Activated T-cell treated with anti-CD3 and anti-CD28 coated beads for 48 hours (primary cell): ENCODE measurements at places on chromosomes 6 and 20.

GRCh38 chr6:128310451-128310850, 209.9 kb downstream of the PTPRK start:
- DNase-seq = no peak

GRCh38 chr6:83463886-83464285, 33.0 kb upstream of the ME1 start:
- no peak for DNase-seq

DNA sequence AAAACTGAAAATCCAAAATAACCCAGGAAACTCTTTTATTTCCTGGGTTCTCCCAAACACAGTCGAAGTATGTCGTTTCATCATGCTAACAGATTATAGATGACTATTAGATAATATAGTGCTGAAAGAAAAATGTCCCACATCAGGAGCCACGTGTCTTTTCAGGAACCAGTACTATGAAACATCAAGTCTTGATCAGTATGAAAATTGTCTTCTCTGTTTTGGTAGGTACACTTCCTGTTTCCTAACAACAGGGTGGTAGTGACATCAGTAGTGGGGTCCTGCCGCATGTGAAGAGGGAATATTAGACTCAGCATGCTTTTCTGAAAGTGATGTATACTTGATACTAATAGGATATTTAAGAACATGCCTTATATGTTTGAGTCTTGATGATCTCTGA, 136.7 kb downstream of the HIVEP1 start:
- no peak for DNase-seq

GRCh38 chr20:46696791-46697279, 7.6 kb upstream of the TP53RK start:
- no peak for DNase-seq

GRCh38 chr6:164243949-164244348, 829.4 kb downstream of the QKI start:
- DNase-seq = no peak

DNA sequence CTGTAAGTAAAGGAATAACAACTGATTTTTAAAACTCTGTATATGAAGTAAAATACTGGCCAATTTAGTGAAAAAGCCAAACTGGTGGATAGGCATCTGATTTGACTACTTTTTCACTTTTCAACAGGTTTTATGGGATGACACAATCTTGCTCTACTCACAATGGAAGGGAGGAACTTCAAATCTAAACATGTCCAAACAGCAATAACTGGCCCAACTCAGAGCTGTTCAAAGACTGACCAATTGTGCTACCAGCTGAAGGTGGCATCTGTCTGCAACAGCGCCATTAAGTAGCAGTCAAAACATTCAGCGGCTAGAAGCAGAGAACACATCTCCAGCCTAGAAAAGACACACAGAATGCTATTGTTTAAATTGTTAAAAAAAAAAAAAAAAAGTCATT, 44.6 kb downstream of the SESN1 start:
- DNase-seq = no peak

DNA sequence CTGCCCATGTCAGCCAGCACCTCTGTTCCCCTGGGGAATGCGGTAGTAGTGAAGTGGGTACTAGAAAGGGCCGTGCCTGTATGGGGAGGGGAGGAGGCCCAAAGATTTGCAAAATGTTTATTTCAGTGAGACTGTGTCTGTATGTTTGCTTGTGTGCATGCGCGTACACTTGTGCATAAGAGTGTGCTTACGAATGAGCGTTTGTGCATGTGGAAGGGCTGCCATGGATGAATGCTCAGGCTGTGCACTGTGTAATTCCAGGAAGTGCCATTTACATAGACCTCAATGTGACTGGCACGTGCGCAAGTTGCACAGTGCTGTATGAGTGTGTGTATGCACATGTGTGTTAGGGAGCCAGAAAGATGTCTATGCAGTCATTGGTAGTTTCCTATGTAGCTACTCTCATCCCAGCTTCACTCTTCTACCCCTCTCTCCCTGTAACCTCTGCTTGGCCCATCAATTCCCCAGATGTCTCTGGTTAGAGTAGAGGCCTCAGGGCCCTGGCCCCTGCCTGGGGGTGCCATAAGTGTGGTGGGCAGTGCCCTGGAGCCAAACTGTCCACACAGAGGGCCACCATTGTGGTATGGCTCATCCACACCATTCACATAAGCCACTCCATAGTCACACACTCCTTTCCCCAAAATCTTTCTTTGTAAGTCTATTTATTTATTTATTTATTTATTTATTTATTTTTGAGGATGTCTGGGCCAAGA, 26.8 kb upstream of the SLC22A7 start:
- DNase-seq = no peak

DNA sequence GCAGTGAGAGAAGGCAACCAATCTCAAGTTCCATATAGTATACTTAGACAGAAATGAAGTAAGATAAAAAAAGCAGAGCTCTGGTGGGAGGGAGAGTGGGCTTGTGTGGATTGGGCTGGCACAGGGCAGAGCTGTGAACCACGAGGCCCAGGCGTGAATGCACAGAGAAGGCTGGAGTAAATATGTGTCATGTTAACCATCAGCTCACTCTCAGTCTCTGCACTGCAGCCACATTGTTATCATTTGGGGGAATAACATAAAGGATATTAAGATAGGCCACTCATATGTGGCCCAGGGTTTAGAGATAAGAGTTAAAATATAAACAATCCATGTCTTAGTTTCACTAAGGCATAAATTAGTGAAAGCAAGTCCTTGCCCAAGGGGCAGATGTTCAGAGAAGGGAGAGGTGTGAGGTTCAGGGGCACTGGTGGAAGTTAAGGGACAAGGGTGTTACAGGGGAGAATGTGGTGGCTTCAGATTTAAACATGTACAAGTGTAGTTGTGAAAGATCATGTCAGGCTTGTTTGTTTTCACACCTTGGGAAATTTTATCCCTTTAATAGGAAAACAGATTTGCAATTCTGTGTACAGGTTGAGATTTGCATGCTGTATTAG, 14.4 kb downstream of the GMPR start:
- no peak for DNase-seq

GRCh38 chr6:153816366-153816765, 222.7 kb upstream of the OPRM1 start:
- DNase-seq = no peak

DNA sequence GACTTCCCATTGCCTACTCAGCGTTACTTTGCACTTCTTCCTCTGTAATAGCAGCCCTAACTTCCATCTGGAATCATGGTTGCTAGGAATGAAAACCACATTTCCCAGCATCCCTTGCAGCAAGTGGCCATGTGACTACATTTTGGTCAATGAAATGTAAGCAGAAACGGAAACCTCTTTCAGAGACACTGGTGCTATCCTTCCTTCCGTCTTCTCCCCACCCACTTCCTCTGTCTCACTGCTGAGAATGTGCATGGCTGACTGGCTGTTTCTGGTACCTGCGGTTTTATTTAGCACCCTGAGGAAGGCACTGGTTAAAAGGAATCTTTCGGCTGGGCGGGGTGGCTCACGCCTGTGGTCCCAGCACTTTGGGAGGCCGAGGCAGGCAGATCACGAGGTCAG, 107.4 kb downstream of the SCML4 start:
- DNase-seq = peak; percentile 64

GRCh38 chr20:17304774-17305173, 77.9 kb downstream of the PCSK2 start:
- DNase-seq = no peak

DNA sequence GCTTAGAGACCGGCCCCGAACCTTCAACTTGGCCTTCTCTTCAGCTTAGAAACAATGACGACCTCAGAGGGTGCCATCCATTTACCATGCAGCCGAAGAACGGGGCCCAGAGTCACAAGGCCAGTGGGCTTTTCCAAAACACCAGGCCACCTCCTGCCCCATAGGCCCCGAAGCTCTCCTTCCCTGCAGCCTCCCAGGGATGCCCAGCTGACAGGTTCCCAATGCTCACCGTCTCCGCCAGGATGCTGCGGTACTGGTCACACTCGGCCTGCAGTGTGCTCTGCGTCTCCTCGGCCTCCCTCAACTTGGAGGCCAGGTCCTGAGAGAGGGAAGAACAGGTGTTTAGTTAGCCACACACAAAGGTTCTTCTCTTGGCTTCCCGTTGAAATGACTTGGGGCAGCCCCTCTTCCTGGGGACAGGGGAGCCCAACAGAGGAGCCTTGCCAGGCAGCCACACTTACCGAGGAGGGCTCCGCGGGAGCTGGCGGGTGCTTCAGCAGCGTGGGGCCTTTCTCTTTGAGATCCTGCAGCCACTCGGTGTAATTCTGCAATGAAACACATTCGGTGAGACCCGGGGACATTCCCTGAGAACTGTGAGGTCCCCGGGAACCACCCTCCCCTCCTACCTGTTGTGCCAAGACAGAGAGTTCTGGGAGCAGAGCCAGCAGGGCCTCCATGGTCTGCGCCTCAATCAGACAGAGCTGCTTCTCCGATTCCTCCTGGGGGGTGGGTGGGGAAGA, 51.5 kb downstream of the DSTN start:
- DNase-seq = no peak

- DNase-seq = no peak
These were observed at the start of gene IPCEF1 for GRCh38 chr6:154356690-154357089. Gene IPCEF1, minus strand, starts transcription at chr6:154356803. Its CDS starts 90,856 bp downstream, at chr6:154265947.

DNA sequence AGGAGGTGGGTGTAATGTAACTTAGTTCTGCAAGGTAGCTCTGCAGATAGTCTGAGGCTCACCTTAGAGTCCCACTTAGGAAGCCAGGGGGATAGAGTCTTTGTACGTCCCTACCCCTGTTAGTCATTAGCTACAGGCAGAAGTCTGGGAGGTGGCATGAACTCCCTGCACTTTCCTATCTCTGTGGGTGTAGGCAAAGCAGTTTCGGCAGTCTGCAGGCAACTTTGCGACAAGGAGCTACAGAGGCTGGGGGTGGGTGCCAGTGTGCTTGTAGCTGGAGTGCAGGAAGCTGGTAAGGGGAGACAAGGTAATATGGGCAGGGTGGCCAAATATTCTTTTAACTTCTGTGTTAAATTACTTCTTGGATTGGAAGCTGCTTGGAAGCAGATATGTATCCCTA, 45.7 kb downstream of the NKAIN2 start:
- DNase-seq = no peak

GRCh38 chr6:158569036-158569435, 9.1 kb downstream of the TMEM181 start:
- DNase-seq = no peak

- DNase-seq = no peak
These were observed 29.3 kb upstream of the EMILIN3 start for GRCh38 chr20:41395667-41396664.

- no peak for DNase-seq
These were observed 105.3 kb downstream of the CEBPB start for GRCh38 chr20:50295762-50296449.

DNA sequence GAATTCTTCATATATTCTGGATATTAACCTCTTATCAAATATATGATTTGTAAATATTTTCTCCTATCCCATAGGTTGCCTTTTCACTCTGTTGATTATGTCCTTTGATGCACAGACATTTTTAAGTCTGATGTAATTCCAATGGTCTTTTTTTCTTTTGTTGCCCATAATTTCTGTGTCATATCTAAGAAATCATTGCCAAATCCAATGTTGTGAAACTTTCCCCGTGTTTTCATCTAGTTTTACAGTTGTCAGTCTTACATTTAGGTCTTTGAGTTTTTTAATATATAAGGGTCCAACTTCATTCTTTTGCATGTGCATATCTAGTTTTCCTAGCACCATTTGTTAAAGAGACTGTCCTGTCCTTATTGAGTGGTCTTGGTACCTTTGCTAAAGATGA, 111.5 kb downstream of the SESN1 start:
- DNase-seq = no peak

GRCh38 chr6:35259948-35260590, 534 bp downstream of the ZNF76 start:
- DNase-seq = peak; percentile 73

GRCh38 chr6:38632490-38632889, 7.2 kb downstream of the BTBD9 start:
- DNase-seq = no peak

GRCh38 chr6:52155791-52156576, 30.2 kb upstream of the IL17A start:
- DNase-seq = no peak

DNA sequence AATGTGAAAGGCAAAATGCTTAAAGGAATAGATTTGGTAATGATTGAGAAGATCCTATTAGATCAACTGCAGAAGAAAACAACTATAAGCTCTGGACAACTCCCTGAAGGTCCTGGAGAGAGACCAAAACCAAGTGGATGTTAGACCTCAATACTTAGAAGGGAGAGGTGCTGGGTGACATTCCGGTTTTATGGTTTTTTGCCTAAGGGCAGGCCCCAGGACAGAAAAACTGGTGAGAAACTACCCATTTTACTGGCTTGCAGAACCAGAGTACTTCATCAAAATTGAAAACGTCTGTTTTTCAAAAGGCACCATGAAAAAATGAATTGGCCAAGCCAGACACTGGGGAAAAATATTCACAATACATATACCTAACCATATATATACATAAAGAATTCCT, 26.3 kb downstream of the SAMHD1 start:
- DNase-seq = no peak

- DNase-seq = peak; percentile 20
These were observed 1.0 kb downstream of the TRERF1 start for GRCh38 chr6:42450477-42451332.

DNA sequence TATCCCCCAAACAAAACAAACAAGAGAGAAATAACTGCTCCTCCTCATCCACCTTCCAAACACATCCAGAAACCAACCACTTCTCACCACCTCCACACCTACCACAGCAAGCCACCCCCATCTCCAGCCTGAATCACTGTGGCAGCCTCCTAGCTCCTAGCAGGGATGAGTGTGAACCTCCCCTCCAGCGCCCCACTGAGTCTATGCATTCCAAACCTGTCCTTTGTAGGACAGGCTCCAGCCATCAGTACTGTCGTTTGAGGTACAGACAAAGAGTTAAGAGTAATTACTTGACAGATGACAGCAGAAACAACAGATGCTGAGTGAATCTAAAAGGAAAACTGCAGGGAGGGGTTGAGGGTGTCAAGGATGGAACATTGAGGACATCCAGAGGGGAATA, 2.4 kb downstream of the METTL24 start:
- no peak for DNase-seq

DNA sequence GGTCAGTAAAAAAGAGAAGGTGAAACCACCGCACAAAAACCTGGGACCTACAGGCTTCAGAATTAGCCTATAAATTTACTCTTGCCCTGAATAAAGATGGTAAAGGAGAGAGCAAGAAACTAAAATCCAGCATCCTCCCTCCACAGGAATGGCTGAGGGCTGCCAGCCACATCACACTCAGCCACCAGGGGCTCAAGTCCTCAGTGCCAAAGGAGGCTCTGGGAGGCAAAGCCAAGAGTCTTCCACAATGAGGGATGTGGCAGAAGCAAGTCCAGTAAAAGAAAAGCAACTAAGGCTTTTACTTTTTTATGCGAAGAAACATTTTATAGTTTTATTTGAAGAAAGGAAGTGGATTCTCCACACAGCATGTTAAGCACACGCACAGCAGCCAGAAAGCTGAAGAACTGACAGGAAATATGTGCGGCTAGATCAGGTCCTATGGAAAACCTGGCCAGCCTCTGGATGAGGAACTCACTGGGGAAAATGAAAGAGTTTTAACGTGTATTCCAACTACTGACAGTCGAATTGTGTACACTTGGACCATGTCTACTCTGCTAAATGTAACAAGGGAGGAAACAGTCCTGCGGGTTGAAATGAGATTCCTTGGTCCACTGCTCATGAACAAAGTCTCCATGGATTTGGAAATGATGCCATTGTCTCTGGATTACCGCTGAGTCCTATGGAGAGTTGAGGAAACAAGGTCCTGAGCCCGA, 219.4 kb upstream of the SSTR4 start:
- DNase-seq = no peak

GRCh38 chr20:49112596-49113274, 66.6 kb downstream of the CSE1L start:
- no peak for DNase-seq
